ENCODE measurements at places on chromosomes 12 and 14.

DNA sequence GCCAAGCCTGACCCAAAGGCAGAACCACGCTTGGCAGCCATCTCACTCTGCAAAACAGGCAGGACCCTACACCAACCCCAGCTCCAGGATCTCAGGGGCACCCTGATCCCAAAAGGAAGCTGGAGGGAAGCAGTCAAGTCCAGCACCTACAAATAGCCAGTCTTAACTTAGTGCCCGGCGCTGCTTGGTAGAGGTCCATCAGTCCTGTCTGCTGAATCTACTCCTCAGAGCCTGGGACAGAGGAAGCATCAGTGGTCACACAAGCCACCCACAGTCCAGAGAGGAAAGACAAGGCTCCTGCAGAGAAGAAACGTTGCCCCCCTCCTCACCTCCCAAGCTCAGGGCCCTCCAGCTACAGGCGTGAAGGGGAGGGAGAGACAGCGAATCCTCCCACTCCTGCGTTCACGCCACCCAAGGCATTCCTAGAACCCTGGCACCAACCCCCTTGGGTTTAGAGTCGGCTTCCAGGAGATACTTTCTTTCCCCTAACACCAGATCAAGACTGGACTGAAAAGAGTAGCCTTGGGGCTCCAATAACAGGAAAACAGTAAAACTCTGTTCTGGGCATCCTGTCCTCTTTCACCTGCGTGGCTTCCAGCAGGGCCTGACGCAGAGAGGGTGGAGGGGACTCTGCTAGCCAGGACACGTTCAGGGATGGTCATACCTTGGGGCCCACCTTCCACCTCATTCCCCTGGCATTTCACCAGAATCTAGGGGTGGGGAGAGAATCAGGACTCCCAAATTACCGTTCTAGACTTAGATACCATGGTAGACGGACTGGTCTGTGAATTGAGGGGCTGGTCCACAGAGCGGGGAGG lies 1.2 kb downstream of the PXN start:
- DNase-seq, result no peak

DNA sequence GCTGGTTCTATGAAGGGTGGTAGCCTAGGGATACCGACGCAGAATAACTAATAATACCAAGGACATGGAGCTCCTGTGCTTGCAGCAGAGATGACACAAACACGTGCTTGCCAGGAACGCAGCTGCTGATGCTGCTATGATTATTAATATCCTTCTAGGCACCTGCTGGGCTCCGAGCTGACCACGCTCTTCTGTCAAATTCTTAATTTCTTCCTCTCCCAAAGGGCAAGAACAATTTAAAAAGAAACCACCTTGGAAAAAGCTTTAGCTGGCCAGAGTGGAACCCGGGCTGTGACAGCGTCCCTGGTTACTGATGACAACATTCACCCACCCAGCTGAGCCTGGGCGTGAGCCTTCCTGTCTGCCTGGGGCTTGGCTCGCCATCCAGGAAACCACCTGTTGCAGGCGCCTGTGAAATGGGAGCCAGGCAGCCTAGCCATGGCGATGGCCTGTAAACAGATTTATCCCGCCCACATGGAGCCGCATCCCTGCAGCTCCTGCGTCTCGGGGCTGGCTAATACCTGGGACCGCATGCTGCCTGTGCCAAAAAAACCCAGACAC lies 28.8 kb downstream of the CLMN start:
- DNase-seq, result no peak

DNA sequence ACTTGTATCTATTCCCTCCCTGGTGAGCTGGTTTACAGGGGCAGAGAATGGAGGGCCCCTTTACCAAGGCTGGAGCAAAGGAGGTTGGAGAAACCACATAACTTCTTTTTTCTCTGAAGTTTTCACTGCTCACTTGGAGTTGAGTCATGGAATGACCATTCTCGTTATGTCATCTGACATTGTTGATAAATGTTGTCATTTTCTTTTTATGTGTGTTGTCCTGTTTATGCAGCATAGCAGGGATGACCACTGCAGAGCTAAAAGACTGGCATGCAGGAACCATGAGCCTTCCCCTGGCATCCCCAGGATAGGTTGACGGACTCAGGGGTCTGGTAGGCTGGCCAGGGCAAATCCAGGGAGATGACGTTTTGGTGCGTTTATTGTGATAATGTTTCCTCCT lies 256.8 kb upstream of the DDHD1 start:
- no peak for DNase-seq

DNA sequence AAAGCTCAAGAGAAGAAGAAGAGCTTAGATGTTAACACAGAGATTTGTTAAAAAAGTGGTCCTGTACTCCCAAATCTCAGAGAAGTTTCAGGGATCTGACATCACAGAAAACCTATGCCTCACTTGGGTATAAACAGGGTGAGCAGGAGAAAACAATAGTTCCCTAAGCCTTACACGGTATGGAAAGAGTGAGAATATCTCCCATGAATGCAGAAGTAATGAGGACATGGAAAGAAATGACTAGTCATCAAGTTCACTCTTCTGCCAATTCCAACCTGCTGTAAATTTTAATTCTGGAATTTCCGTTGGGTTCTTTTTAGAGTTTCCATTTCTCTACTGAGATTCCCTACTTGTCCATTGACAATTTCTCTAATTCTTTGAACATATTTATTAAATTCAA lies 6.2 kb upstream of the PTGER2 start:
- DNase-seq, result no peak

DNA sequence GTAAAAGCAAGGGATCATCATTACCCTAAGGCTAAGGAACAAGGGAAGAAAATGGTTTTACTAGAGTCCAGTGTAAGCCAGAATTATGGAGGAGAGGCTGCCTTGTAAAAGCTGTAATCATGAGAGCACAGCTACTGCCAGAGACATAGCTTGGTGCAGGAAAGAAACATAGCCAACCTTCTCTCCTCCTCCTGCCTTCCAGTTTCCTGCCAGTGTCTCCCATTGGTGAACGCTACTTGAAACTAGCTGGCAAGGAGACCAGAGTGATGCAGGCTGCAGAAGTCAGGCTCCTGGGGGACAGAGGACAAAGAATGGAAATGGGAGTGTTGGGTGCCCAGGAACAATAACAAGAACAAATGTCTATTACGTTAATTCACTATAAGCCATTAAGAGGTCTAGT lies 158.5 kb downstream of the NELL2 start:
- no peak for DNase-seq

GRCh38 chr12:102848832-102849231 lies 68.2 kb downstream of the PAH start:
- DNase-seq, result no peak

GRCh38 chr12:213527-213932 lies 427 bp downstream of the SLC6A12 start:
- DNase-seq, result no peak

DNA sequence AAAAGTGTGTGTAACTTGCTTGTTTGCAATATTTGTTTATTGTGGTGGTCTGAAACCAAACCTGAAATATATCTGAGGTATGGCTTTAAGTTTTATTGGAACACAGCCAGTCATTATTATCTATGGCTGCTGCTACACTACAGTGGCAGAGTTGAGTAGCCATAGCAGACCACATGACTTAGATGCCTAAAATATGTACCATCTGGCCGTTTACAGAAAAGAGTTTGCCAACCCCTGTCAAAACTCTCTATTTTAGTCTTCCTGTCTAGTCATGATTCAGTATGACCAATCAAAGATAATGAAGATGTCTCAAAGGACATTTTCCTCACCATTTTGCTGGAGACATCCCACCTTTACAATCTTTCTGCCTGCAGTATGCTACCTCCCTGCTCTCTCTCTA lies 242.3 kb downstream of the ANO6 start:
- DNase-seq, result no peak

GRCh38 chr14:69716478-69717187 lies 50.3 kb upstream of the SRSF5 start:
- DNase-seq, result no peak

DNA sequence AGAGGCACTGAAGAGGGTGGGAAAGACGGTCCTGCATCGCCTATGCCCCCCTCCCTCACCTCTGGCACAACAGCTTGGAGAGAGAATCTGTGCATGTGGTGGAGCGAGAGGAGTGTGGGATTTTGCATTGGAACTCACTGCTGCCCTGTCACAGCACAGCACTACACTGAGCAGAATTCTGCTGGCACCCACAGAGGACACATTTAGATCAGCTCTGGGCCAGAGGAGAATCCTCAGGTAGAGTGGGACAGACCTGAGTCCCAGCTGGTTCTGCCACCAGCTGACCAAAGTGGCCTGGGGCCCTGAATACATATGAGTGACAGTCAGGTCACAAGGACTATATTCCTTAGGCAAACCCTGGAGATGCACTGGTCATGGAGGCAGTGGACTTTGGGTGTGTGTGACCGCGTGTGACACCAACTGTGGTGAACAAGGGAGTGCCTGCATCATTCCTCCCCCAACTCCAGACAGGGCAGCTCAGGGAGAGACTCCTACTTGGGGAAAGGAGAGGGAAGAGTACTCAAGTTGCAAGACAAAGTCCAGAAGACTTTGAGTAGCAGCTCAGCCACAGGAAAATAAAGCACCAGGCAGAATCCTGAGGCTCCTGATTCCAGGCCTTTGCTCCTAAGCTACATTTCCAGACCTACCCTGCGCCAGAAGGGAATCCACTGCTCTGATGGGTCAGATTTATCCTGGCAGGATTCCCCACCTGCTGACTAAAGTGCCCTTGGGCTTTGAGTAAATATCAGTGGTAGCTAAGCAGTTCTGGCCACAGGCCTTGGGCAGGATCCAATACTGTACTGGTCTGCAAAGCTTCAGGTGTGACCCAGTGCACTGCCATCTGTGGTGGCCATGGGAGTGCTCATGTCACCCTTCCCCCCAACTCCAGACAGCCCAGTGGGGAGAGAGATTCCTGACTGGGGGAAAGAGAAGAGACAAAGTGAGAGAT lies 10.6 kb upstream of the ACOT1 start:
- no peak for DNase-seq

DNA sequence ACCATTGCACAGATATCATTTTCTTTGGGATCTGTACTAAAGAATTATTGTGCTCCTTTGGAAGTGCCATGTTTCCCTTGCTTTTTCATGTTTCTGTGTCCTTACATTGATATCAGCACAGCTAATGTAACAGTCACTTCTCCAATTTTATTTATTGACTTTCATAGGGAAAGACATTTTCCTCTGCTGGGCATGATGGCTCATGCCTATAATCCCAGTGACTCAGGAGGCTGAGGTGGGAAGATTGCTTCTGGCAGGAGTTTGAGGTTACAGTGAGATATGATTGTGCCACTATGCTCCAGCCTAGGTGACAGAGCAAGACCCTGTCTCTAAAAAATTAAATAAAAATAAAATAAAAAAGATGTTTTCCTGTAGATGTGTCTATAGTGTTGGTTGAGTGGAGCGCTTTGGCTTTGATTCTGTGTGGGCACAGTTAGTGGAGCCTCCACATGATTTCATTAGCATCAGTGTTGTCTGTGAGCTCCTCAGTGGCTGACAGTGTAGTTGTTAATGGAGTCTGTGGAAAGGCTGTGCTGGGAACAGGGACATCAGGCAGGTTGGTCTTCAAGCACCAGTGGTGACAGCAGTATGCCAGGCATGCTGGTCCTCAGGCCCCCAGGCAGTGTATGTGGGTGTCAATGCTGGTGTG lies 7.4 kb downstream of the OAS2 start:
- DNase-seq, result no peak

DNA sequence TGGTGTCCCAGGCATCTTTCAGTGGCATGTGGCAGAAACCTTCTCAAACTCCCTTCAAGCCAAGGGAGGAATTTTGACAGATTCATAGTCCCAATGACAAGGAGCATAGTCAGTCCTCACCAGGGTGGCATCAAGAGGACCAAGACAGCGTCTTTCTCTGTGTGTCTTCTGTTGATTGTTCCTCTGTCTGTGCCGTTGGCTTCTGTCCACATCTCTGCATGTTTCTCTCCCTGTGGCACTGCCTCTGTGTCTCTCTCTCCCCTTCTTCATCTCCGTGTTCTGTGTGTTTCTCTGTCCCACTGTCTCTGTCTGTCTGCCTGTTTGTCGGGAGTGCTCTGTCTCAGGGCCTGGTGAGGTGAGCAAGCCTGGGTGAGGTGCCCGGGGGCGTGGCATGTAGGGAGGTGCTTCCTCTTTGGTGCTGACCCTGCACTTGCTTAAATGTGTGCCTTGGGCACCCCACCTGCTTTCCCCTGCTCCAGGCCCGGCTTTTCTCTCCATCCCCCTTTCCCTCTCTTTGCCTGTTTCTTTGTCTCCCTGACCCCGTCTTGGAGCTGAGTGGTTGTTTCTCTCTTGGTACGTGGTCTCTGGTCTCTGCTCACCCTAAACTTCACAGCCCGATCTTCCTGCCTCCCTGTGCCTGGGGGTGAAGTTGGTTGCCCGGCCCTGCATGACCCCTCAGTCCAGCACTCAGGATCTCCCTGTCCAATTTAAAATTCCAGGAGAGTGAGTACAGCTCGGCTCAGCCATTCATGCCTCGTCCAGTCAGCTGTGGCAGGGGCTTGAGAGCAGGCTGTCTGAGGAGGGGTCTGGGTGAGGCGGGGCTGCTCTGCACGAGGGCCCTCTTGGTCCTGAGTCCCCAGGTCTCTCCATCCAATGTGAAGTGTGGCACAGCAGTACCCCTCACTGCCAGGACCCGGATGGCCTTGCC lies 28.5 kb downstream of the JDP2 start:
- no peak for DNase-seq

DNA sequence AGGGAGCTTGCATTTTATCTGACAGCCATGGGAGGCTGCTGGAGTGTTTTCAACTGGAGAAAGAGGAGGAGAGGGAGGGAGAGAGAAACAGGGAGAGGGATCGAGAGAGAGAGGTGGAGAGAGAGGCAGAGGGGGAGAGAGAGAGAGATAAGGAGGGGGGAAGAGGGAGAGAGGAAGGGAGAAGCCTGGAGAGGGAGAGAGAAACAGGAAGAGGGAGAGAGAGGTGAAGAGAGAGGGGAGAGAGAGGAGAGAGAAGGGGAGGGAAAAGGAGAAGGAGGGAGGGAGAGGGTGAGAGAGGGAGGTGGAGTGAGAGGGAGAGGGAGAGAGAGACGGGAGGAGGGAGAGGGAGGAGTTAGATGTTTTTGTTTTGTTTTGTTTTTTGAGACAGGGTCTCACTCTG lies 45.6 kb downstream of the DNAH10 start:
- no peak for DNase-seq

GRCh38 chr14:103930051-103930604 lies 1.9 kb downstream of the TDRD9 start:
- no peak for DNase-seq

DNA sequence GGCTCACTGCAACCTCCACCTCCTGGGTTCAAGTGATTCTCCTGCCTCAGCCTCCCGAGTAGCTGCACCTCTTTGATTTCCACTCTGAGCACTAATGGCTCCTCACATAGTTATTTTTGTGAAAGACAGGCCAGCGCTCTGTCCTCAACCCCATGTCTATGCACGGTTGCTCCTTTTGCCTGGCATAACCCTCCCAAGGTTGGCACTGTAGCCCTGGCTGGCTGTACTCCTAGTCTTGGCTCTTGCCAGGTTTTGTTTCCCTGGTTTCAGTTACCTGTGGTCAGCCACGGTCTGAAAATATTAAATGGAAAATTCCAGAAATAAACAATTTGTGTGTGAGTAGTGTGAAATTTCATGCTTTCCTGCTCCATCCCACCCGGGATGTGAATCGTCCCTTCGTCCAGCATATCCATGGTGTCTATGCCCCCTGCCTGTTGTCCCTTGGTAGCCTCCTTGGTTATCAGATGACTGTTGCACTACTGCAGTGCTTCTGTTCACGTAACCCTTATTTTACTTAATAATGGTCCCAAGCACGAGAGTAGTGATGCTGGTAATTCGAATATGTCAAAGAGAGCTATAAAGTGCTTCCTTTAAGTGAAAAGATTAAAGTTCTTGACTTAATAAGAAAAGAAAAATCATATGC lies 12.3 kb upstream of the DCD start:
- DNase-seq, result no peak

GRCh38 chr12:25126746-25127145 lies 68.2 kb downstream of the DNAI7 start:
- no peak for DNase-seq
